Spinal cord (tissue), 10 donors: ENCODE measurements at places on chromosomes 2 and 18. TPM values are rescaled to one million over a fixed set of nuclear protein-coding genes. Genes with fewer than 3 reads are reported as not detected.

- DNase-seq: peak; percentile 1
- no peaks in the 10 kb centered on the region for H3K27me3 ChIP-seq
These were observed 156.0 kb downstream of the TFCP2L1 start for GRCh38 chr2:121128741-121129659.

GRCh38 chr18:36511791-36512352, 214.4 kb downstream of the FHOD3 start:
- H3K4me3 ChIP-seq: no peak overlapping the region
- H3K4me1 ChIP-seq: peaks cover 2% of the 10 kb centered on the region
- no peaks in the 10 kb centered on the region for H3K27me3 ChIP-seq

- H3K27me3 ChIP-seq: no peaks in the 10 kb centered on the region
- H3K27ac ChIP-seq: no peak overlapping the region
These were observed 37.3 kb upstream of the DNAH7 start for GRCh38 chr2:196105951-196106350.

DNA sequence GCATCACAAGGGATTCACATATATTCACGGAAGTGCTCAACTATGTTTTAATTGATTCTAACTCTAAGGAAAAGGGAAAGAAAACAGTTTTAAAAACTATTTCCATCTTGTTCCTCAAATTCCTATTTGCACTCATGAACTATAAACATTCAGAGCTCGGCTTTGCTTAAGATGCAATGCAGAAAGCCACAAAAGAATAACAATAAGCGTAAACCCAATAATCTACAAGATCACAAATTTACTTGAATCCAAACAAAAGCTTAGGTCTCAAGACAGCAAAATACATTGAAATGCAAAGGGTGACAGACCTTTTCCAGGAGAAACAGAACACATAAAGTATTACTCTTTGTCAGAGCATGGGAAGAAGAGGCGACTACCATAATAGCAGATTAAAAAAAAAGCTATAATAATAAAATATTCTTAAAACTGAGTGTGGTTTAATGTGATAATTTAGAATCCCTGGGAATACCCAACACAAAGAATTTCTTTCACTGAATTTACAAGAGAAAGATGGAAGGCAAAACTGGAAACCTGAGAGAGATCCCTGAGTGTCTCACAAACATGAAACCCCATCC, 1094.9 kb downstream of the LRP1B start:
- H3K36me3 ChIP-seq: no peaks in the 10 kb centered on the region
- H3K27ac ChIP-seq: no peak overlapping the region
- H3K27me3 ChIP-seq: no peaks in the 10 kb centered on the region
- no peak overlapping the region for H3K4me3 ChIP-seq

- H3K27ac ChIP-seq: no peak overlapping the region
- no peak overlapping the region for H3K4me3 ChIP-seq
- no peaks in the 10 kb centered on the region for H3K36me3 ChIP-seq
- H3K4me1 ChIP-seq: no peaks in the 10 kb centered on the region
- no peak for DNase-seq
These were observed 466.9 kb upstream of the CELF4 start for GRCh38 chr18:38032516-38032915.

GRCh38 chr2:190515687-190516086, 18.8 kb downstream of the NEMP2 start:
- H3K4me1 ChIP-seq: no peaks in the 10 kb centered on the region
- no peak for DNase-seq
- H3K27me3 ChIP-seq: no peaks in the 10 kb centered on the region
- no peaks in the 10 kb centered on the region for H3K36me3 ChIP-seq
- no peak overlapping the region for H3K27ac ChIP-seq
- H3K4me3 ChIP-seq: no peak overlapping the region

- H3K36me3 ChIP-seq: no peaks in the 10 kb centered on the region
- no peaks in the 10 kb centered on the region for H3K4me1 ChIP-seq
- no peak overlapping the region for H3K4me3 ChIP-seq
- DNase-seq: no peak
These were observed 250.9 kb downstream of the ICOS start for GRCh38 chr2:204187229-204188083.

MAT2A gene
- 112 TPM for total RNA-seq

NXPH2 gene
- total RNA-seq: 23.3 TPM

CCDC150 gene
- 10.2 TPM for total RNA-seq

ERMN gene
- 30.0 TPM for total RNA-seq

PROM2 gene
- total RNA-seq: 1.8 TPM

METAP1D gene
- total RNA-seq: 13.0 TPM

OBSL1 gene
- 53.3 TPM for total RNA-seq

DYNAP gene
- not detected for total RNA-seq
